ENCODE measurements at places on chromosomes 1 and 21. TPM values are rescaled to one million over a fixed set of nuclear protein-coding genes. Genes with fewer than 3 reads are reported as not detected.

The S100A16 gene
- total RNA-seq, result 52.0 TPM

The KCNT2 gene
- total RNA-seq, result 3.7 TPM

The FCAMR gene
- total RNA-seq, result not detected

The SYCP1 gene
- not detected for total RNA-seq

The RAB7B gene
- 2.9 TPM for total RNA-seq

The BLACAT1 gene
- total RNA-seq, result 1.5 TPM

The KCNE2 gene
- total RNA-seq, result 0.66 TPM

The PRRX1 gene
- 48.9 TPM for total RNA-seq

The ADCY10 gene
- total RNA-seq, result 0.16 TPM

The HRNR gene
- not detected for total RNA-seq

The ALPL gene
- total RNA-seq, result 98.0 TPM

The CLDN17 gene
- not detected for total RNA-seq

The RPE65 gene
- 0.15 TPM for total RNA-seq

The KCNJ9 gene
- not detected for total RNA-seq

DNA sequence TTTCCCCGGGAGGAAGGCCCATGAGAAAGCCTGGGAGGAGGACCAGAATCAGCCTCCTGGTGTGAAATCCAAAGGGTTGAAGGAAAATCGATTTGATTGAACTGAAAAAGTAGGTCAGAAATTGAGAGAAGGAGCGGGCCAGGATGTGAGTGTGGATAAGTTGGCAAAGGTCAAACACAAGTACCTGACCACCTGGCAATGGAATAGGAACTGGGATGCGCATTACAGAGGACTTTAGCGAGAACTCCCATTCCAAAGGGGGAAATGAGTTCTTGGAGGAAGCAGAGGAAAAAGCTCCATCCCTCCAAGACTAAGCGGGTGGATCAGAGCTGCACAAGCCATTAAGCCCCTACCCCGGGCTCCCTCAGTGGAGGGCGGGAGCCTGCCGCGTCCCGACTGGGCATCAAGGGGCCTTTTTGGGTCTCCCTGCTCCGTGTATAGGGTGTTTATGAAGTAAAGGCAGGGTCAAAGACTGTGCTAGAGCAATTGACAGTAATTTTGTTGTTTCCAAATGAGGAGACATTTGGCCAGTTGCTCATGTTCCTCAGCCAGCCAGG, 56.4 kb downstream of the TGFB2 start:
- no peak for DNase-seq

- DNase-seq, result no peak
Observed at GRCh38 chr1:181033799-181034451, at the start of gene MR1. Gene MR1 (plus strand): TSS chr1:181033983. CDS start chr1:181034008, 25 bp downstream.

DNA sequence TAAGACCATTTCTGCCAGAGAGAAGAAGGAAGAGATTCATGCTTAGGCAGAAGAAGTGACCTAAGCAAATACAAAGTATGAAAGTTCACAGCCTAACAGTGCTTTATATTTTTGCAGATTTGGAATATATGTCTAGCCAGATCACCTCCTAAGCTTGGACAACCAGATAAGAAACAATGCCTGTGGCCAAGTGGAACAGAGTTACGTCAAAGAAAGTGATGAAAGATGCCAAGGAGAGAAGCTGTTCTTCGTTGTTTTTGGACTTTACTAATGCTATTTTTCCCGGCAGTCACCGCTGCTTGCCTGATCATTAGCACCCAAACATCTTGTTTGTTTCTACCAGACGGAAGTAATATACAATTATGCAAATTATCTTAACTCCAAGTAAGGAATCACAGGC, 489.2 kb upstream of the C1orf87 start:
- DNase-seq, result no peak

DNA sequence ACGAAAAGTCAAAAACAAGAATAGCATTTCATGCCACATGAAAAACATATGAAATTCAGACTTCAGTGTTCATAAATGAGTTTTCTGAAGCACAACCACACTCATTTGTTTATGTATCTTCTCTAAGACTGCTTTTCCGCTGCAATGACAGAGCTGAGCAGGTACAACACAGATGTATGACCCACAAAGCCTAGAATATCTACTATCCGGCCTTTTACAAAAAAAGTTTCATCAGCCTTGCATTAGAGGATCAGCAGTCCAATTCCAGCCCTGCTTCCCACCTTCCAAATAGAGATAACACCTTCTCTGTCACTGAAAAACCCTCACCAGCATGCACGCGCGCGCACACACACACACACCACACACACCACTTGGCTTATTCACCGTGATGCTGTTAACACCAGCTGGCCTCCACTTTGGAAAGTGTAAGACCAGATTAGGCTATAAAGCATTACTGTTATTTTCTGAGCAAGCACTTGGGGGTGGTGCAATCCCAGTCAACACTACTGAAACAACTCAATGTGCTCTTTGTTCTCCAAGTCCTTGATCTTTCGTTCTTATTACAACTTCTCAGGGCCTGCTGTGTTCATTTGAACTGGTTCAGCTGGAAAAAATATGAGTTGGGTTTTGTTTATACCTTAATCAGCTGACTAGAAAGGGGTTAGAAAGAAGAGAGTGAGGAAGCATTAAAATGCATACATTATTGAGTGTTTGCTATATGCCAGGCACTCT, 90.0 kb downstream of the GLUL start:
- peak; percentile 49 for DNase-seq

DNA sequence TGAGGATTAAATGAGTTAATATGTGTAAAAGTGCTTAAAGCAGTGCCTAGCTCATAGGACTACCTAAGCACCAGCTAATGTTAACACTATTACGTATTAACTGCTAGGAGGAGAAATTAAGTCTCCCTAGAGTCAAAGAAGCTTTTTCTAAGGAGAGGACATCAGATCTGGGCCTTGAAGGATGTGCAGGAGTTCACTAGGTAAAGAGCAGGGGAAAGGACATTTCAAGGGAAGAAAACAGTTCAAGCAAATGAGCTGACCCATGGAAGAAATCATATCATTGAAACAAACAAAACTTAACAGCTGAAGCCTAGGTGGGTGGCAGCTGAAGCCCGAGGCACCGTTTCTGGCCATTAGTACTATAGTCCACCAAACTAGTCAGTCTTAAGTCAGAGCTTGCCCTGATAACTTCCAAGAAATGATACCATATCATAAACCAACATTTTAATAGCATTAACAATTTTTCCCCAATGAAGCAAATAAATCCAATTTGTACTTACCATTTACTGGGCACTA, 46.7 kb downstream of the TRIT1 start:
- DNase-seq, result no peak

DNA sequence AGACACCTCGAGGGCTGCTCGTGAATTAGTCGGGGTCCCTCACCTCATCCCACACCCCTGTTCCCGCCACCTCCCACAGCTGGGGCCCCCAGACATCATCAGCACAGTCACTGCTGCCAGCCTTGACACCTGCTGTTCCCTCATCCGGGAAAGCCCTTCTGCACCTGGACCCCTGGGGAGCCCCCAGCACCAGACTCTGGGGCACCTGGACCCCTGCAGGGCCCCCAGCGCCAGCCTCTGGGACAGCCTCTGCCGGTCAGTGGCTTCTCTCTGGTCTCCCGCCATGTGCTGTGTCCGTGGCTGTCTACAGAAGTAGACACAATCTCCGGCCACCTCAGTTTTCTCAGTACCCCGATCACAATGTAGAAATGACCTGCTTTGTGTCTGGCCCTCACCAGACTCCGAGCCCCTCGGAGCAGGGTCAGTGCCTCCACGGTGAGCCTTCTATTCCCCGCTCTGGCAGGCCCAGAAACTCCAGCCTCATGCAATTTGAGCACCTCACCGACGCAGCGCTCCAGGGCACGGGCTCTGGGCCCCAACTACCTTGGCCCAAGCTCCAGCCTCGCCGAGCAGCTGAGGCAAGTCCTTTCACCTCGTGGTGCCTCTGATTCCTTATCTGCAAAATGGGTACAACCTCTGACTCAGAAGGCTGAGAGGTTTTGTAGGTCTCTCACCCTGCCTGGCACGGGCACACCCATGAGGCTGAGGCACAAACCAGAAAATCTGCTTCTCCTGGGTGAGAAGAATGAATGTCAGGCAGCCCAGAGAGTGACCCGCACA, 84.7 kb downstream of the RIPK4 start:
- DNase-seq, result no peak

- no peak for DNase-seq
Observed at GRCh38 chr1:117897551-117897950, 31.9 kb downstream of the GDAP2 start.

- no peak for DNase-seq
Observed at GRCh38 chr1:110945626-110946025, 18.1 kb downstream of the LRIF1 start.

DNA sequence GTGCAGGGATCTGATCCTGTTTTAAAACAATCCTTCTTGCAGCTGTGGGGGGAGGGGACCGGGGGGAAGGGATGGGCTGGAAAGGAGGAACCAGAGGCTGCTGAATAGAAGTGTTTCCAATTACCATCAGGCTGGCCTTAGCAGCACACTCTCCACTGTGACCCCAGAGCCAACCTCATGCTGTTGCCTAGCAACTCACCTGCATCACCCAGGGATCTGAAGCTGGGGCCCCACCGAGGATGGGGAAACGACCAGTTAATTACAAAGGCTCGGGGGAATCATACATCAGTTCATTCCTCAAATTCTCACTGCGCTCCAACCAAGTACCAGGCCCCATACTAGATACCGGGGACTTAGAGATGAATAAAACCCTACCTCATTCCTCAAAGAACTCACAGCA, 11.9 kb upstream of the GPX7 start:
- no peak for DNase-seq

DNA sequence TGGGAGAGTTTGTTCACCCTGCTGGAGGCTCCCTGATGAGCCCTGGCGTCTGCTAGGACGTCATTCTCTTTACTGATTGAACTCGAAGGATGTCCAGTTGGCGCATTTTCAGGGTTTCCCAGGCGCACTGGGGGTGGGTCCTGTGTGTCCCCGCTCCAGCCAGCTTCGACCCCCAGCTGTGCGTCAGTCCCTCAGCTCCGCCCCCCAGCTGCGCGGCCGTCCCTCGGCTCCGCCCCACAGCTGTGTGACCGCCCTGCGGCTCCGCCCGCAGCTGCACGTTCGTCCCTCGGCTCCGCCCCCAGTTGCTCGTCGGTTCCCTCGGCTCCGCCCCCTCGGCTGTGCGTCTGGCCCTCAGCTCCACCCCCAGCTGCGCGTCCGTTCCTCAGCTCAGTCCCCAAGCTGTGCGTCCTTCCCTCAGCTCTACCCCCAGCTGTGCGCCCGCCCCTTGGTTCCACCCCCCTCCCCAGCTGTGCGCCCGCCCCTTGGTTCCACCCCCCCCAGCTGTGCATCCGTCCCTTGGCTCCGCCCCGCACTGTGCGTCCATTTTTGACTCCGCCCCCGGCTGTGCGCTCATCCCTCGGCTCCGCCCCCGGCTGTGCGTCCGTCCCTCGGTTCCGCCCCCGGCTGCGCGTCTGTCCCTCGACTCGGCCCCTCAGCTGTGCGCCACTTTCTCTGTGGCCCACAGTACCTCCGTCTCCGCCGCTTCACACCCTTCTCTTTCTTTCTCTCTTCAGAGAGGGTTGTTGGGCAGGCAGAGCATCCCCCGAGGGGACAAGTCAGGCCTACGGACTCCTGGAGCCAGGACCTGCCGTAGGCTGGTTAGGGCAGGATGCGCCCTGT, 61.3 kb downstream of the FAAP20 start:
- DNase-seq, result peak; percentile 93

- no peak for DNase-seq
Observed at GRCh38 chr1:17849216-17849615, 94.1 kb downstream of the ACTL8 start.

- no peak for DNase-seq
Observed at GRCh38 chr21:36582271-36582670, 102.3 kb upstream of the CLDN14 start.

- no peak for DNase-seq
Observed at GRCh38 chr1:170707959-170708655, 44.2 kb downstream of the PRRX1 start.

DNA sequence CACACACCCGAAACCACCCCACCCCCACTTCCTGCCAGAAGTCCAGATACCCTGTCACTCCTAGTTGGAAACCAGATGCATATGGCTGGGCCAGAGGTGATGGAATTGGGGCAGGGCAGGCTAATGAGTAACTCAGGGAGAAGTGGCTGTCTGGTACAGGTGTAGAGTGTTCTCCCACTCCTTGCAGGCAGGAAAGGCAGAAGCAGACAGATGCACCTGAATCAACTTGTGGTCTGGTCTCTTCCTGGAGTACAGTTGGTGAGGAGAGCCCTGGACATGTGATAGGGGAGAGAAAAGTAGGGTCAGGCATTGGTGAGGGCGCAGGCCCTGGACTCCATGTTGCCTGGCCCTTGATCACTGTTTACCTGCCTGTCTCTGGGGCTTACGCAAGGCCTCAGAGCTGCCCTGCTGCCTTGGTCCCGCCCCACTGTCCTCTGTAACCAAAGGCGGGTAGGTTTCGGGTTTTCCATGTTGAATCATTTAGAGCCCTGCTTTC, 2.5 kb downstream of the CGN start:
- peak; percentile 58 for DNase-seq

DNA sequence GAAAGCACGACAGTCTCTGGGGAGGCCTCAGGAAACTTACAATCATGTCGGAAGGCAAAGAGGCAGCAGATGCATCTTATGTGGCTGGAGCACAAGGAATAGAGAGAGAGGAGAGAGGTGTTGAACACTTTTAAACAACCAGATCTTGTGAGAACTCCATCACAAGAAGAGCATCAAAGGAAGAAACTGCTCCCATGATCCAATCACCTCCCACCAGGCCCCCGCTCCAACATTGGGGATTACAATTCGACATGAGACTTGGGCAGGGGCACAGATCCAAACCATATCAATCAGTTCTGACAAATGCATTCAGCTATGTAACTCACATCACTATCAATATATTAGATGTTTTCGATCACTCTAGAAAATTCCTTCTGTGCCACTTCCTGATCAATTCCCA, 37.6 kb downstream of the ETS2 start:
- no peak for DNase-seq

DNA sequence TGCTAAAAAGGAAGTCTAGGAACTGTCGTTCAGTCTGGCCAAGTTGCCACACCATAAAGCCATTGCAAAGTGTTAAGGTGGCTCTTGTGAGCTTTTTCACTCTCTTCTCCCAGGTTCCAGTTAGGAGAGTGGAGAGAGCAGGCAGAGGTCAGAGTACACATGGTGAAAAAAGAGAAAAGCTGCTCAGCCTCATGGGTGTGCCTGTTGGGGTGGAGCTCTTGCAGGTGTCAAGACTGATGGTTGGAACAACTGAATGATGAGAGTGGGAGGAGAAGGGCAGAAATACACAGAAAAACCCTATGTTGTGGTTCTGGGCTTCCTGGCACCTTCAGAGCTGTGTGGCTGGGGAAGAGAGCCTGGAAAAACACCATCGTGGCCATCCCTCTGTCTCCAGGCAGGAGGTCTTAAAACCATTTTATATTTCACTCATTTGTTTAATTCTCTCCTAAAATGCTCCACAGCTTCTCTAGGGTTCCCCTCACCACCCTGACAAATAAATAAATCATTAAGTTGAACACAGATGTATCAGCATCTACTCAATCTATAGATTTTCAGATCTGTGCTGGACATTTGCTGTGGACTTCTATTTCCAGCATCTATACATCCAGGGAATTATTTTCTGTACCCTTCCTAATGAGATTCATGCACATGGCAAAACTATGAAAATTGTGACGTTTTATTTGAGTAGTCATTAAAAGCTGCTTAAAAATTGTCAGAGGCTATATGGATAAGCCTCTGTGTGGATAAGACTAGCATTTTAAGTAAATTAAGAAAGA, 17.5 kb downstream of the UBASH3A start:
- DNase-seq, result no peak

GRCh38 chr1:227437495-227438008, 119.3 kb upstream of the CDC42BPA start:
- DNase-seq, result no peak
